ENCODE measurements at places on chromosomes 5 and 9.
A peak's percentile ranks its signal among the peaks of the same experiment; 100 is the strongest.

- no peak for DNase-seq
Observed at GRCh38 chr5:129945028-129945427, 40.8 kb downstream of the CHSY3 start.

DNA sequence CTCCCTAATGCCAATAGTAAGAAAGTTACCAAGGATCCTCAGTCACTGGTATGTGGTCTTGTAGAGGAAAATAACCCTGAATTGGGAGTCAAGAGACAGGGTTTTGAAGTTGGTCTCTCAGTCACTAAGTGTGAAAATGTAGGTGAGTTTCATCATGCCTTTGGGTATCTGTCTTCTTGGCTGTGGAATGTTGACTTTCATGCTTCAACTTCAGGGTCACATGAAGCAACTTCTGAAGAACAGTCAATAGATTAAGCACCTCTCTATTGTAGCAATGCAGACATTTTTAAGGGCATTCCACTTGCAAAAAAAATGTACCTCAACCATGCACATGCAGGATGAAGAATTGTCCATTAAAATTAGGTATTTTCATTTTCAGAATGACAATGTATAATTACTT is 194.6 kb downstream of the CSNK1G3 start:
- no peak for DNase-seq

- DNase-seq: peak; percentile 6
Observed at GRCh38 chr9:80158554-80159170, 586.9 kb downstream of the TLE4 start.

- peak; percentile 50 for DNase-seq
Observed at GRCh38 chr5:86371061-86371460, 246.7 kb upstream of the COX7C start.

DNA sequence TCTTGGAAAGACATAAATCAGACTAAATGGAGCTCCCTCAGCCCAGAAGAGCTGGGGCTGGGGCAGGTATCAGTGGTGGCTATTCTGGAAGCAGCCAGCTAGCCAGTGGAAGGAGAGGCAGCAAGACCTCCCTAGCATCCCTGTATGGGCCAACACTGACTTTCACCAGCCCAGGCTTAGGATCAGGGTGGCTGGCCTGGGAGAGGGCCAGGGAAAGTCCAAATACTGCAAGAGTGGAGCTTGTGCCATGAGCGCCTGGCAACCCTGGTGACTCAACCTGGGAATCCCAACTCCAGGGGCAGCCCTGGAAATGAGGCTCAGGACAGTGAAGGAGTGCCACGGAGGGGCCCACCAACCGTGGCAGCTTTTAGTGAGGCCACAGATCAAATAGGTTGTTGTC is 7.6 kb upstream of the IRF1 start:
- DNase-seq: no peak

- DNase-seq: no peak
Observed at GRCh38 chr9:137085920-137086530, 760 bp upstream of the MAN1B1 start.

- DNase-seq: no peak
Observed at GRCh38 chr5:153099328-153099727, 391.1 kb upstream of the GRIA1 start.

GRCh38 chr9:20361229-20361628 is 261.1 kb downstream of the MLLT3 start:
- DNase-seq: no peak

- DNase-seq: no peak
Observed at GRCh38 chr5:160956051-160956450, 104.0 kb upstream of the ATP10B start.

GRCh38 chr9:136901516-136902258 is 15.4 kb downstream of the TRAF2 start:
- no peak for DNase-seq

DNA sequence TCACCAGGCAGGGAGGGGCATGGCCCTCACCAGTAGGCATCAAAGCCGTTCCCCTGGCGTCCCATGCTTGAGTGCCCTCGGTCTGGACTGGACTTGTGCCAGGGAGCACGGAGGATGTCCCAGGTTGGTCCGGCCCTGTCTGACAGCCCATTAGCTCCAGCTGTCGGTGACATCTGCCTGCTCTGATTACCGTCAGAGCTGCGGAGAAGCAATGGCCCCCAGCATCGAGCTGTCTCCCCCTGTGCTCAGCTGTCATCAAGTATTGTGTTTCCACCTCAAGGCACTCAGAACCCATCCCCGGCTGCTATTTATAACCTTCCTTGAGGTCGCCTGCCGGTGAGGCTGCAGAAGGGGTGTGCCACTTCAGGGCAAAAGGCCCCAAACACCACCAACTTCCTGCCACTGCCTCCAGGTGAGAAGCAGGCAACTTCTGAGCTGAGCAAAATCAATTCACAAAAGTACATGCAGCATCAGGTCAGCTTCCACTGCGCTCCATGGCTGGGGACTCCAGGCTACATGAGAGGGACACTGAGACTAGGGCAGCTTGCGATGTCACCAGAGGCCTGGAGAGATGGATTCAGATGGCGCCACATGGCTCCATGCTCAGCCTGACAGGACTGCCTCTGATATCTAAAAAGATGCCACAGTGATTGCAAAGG is 142.7 kb downstream of the C5orf15 start:
- no peak for DNase-seq

- peak; percentile 83 for DNase-seq
Observed at GRCh38 chr5:158914008-158915000, 185.4 kb downstream of the EBF1 start.

DNA sequence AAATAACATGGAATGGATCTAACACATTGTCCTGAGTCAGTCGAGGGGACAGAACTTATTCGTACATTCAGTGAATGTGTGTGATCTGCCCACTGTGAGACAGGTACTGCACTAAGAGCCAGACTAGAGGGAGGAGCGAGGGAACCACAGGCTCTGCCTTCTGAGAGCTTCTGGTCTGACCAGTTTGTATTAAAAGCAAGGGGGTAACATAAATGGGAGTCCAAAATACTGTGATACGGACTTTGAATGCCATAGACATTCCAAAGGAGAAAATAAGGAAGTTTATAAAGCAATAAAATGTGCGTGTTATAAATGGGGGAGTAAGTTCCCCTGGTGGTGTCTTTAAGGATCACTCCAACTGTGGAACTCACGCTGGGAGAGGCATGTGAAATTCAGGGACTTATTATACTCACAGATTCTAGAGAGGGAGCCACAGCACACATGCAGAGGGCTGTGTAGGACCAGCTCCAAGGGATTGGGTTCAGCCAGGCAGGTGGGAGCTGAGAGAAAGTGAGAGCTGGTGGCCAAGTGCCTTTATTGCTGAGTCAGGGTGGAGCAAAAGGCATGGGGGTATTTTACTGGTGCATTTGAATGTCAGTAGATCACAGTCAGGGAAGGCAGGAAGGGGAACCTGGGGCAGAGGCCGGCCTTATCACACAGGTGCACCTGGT is 186.5 kb upstream of the WWC1 start:
- DNase-seq: no peak

DNA sequence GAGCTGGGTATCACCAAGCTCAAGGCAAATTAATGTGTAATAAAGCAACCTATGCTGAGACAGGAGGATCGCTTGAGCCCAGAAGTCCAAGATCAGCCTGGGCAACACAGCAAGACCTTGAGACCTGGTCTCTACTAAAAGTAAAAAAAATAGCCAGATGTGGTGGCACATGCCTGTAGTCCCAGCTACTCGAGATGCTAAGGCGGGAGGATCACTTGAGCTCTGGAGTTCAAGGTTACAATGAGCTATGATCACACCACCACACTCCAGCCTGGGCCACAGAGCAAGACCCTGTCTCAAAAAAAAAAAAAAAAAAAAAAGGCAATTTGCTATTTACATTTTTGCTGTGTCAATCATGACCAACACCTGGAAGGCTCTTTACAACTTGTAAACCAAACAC is 5.2 kb downstream of the STRBP start:
- no peak for DNase-seq

GRCh38 chr9:31168161-31168560 is 1216.3 kb upstream of the ACO1 start:
- no peak for DNase-seq

DNA sequence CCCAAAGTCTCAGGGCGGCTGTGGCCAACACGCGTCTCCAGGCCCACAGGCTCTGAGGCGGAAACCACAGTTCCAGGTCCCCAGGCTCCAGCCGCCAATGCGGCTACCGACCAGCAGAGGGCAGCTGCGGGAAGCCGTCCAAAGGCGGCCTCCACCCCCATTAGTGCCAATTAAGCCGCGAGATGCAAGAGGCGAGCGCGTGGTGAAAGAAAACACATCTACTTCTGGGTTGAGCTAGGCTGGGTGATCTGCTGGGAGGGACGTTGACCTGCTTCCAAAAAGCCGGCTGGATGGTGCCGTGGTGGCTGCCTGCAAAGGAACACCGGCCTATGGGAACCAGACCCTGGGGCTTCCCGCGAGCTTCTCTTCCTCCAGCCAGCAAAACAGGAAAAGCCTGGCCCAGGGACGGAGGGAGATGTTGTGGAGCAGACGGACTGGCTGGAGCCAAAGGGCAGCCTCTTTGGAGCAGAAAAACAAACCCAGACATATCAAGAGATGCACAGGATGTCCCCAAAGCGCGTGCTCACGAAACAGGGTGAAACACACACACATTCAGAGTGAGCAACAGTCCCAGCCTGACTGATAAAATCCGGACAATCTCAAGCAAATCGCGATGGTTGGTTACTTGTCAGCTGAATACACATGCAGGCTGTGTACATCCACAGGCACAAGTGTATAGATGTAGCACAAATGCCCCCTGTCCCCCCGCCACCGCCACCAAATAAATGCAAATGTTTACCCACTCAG is 187.1 kb upstream of the BRINP1 start:
- DNase-seq: peak; percentile 91

DNA sequence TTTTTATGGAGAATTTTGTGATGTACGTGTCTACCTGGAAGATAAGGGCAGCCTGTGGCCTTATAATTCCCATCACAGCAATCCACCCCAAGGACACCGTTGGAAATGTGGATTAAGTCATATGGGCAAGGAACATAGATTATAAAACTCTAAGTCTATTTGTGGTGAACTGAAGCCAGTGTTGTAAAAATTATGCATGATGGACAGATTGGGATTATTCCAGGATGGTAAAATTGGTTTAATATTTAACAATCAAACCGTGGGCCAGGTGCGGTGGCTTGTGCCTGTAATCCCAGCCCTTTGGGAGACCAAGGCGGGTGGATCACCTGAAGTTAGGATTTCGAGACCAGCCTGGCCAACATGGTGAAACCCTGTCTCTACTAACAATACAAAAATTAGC is 12.9 kb upstream of the SLC6A19 start:
- no peak for DNase-seq

DNA sequence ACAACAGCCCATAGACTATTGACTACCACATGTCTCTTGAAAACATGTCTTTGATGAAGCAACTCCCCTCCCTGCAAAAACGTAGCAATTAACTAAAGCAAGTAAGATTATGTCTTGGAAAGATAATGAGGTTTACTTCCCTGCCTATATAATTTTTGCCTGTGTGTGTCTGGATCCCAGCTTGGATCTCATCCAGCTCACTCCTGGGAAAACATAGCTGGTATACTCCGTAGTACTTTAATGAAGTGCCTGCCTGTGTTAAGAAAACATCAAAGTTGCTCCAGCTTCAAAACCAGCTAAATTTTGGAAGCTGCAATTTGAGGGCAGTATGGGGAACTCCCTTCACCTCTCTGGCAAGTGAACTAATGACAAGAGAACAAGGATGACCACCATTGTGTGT is 182.6 kb upstream of the C9orf72 start:
- DNase-seq: no peak

DNA sequence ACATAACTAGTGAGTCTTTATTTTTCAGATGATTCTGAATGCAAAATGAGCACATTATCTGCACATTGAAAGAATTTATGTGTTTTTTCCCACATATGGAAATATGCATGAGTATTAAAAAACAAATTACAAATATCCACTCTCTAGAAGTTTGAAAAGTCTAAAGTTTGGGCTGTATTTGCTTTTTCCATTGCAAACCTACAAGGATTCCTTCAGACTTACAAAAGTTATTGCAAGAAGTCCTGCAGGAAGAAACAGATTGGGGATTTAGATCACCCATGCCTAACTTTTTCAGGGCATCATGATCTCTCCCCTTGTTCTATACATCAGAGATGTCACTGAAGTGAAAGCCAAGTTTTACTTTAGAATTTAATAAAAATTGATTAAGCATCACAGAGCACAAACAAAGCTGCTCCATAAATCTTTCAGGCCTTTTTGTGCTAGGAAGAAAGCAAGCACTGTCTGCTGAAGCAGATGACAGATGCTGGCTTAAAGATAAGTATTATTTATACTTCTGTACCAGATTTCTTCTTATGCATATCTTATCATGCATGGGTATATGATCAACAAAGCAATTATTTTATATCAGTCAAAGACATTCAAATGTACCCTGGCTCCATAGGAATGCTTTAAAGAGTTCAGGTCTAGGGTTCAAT is 71.7 kb downstream of the NFIB start:
- DNase-seq: no peak

DNA sequence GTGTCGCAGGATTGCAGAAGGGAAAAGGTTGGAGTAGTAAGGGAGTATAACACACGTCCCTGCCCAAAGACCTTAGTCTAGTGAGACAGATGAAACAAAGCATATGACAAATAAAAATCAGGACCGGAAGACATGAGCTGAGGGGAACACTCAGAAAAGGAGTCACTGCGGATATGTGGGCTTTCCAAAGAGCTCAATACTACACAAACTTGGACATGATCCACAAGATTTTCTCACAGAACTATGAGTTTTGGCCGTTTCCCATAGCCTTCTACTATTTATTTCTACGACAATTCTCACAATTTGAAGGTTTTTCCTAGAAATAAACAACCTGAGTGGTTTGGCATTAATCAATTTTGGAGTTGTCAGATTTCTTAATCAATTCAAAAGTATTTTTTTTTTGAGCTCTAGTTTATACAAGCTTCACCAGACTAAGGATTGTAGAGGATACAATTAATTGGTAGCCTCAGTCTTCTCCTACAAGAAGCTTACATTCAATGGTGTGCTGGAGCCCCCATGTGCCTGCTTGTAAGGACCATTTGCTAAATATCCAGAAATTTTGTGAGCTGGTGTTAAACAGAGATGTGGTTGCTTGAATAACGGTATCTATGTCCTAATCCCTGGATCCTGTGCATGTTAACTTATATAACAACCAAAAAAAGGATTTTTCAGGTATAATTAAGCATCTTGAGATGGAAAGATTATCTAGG is 91.4 kb downstream of the ADAMTS12 start:
- no peak for DNase-seq

GRCh38 chr9:15144622-15145061 is 162.4 kb downstream of the TTC39B start:
- DNase-seq: no peak

GRCh38 chr5:139878093-139878492 is 82.5 kb downstream of the PSD2 start:
- no peak for DNase-seq

- no peak for DNase-seq
Observed at GRCh38 chr5:171678646-171679045, 107.0 kb upstream of the SMIM23 start.

DNA sequence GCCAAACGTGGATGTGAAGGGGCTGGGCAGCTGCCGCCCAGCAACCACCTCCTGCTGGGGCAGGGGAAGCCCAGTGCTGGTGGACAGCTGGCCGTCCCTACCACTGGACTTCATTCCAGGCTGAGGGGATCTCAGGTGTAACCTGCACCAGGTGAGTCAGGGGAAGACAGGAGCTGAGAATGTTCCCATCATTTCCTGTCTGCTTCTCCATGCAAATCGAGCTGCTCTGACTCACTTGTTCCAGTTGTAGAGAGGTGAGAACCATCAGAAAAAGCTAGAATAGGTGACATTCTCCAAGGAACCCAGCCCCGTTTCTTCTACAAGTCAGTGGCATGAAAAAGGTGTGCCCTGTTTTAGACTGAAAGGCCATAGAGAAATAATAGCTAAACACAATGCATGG is 21.8 kb upstream of the BARX1 start:
- no peak for DNase-seq
